Stimulated activated CD4-positive, alpha-beta T cell treated with anti-CD3 and anti-CD28 coated beads, Interleukin-2, amount 100 ng/mL, for 4 hours (primary cell): ENCODE measurements at places on chromosomes 6 and 20.

DNA sequence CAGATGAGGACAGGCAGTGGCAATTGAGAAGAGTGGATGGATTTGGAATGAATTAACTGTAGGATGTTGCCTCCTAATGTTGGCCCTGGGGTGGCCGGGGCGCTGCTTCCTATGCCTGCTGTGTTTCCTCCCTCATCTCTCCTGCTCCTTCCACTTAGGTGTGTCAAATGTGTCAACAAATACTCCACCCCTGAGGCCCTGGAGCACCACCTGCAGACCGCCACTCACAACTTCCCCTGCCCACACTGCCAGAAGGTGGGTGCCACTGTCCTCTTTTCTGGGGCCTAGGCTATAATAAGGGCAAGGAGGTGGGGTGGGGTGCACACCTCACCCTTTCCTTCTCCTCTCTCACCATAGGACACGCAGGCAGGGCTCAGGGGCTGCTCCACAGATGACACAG, 30.0 kb upstream of the CHMP4B start:
- DNase-seq, result no peak

DNA sequence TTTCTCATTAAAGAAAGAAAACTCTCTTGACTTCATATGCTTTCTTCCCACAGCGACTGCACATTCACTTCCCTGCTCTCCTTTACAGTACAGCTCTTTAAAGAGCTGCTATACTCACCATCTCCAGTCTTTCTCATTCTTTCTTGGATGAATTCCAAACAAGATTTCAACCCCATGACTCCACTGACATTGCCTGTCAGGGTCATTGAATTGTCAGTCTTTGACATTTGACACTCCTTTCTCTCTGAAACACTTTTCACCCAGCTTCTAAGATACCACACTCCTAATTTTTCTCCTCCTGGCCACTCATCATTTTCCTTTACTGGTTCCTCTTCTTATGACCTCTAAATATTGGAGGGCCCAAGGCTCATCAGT, 811 bp upstream of the ARMH2 start:
- DNase-seq, result no peak

GRCh38 chr6:126376682-126377081, 36.8 kb downstream of the CENPW start:
- DNase-seq, result no peak

GRCh38 chr6:165689699-165690098, 26.7 kb upstream of the PDE10A start:
- no peak for DNase-seq

DNA sequence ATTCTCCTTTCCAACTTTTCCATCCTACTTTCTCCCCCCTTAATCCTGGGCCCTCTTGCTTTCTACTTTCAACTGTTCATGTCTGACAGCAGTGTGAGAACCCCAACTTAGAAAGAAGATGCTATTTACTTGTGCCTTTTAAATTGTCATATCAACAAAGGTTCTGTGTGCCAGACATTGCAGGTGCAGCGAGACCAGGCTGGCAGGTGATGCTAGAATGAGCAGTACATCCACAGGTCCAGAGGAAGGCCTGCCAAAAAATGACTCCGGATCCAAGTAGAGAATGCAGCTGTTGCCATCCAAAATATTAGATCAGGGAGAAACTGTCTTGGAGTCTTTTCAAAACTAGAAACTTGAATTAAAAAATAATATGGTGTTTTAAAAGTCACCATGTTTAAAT, 510.5 kb downstream of the LMBRD1 start:
- DNase-seq, result no peak

DNA sequence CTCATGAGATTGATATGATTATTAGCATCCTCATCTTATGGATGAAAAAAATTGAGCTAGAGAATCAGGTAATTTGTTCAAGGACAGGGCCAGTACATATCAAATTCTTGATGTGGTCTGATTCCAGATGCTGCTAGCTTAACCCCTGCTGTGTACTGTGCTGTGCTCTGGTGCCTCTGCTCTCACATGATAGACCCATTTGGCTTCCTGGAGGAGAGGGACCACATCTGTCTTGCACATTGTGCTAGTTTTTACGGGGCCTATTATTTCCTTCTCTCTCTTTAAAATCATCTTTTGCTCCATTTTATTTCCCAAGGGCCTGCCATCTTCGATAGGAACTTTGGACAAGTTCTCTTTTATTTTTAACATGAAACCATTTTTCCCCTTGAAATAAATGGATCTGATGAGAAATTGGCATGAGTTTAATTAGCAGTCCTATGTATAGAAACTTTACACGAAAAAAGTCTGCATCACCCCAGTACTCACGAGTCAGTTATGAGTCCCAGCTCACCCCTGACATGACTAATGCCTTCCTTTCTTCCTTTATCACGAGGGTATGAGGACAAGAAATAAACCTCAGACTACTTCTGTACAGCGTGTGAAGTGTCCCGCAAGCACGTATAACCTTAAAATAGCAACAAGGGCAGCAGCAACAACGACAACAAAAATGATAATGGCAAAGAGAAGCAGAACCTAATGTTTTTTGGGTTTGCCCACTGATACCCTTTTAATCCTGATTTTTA, 26.5 kb downstream of the CD109 start:
- no peak for DNase-seq

- DNase-seq, result no peak
Observed at GRCh38 chr6:43378631-43379030, 9.2 kb upstream of the ZNF318 start.

DNA sequence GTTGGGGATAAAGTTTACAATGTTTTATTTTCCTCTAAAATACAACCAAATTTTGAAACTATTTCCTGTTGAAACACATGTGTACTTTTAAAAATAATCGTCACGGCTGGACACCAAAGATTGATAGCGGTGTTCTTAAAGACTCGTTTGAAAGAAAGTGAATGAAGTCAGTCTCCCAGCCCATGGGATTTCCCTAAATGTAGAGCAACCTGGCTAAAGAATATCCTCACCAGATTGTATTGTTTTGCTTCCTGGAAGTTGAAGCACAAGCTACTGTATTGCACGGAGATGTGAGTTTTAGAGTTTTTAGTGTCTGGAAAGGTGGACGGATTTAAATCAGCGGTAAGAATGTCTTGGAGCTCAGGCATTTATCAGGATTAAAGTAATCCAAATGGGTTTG, 189.5 kb downstream of the THBS2 start:
- DNase-seq, result no peak

GRCh38 chr6:136860043-136860442, 37.7 kb downstream of the PEX7 start:
- DNase-seq, result no peak
